ENCODE measurements at places on chromosomes 3 and 15.

DNA sequence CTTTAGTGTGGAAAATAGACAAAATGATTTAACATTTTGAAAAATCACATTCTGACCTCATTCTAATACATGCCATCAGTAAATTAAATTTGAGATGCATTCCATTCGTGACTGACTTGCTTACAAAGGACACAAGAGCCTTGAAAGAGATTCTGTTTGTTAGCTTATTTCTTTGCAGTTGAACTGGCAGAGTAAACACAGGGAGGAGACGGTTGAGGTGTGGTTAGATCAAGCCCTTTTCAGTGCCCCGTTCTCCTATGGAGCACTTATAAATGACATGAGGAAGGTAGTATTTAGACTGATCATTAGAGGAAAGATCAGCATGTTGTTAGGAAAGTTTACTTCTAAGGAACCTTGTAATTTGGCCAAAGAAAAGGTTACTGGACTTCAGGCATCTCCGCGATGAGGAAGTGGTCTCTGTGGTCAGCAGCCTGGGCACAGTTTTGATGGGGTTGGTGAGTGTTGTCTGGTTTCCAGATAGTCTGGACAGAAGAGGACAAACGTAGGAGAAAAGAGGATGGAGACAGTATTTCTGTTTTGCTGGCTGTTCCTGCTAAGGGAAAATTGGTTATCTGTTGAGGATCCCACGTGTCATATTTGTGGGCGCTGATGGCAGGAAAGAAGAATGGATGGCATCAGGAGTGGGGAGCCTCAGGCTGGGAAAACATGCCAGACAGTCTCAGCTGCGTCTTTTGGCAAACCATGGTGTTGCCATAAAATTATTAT lies 328.9 kb upstream of the TBL1XR1 start:
- no peaks in the 10 kb centered on the region for H3K36me3 ChIP-seq
- H3K27me3 ChIP-seq: no peaks in the 10 kb centered on the region
- DNase-seq: no peak
- H3K4me1 ChIP-seq: peaks cover 15% of the 10 kb centered on the region
- no peak overlapping the region for H3K4me3 ChIP-seq

- no peak for DNase-seq
- no peaks in the 10 kb centered on the region for H3K36me3 ChIP-seq
- peaks cover 9% of the 10 kb centered on the region for H3K4me1 ChIP-seq
Measured at GRCh38 chr15:81411969-81412633, 38.1 kb upstream of the TMC3 start.

- no peaks in the 10 kb centered on the region for H3K27me3 ChIP-seq
- no peaks in the 10 kb centered on the region for H3K4me1 ChIP-seq
- no peaks in the 10 kb centered on the region for H3K36me3 ChIP-seq
- DNase-seq: no peak
- no peak overlapping the region for H3K4me3 ChIP-seq
Measured at GRCh38 chr3:147816752-147817151, 407.6 kb downstream of the ZIC1 start.

DNA sequence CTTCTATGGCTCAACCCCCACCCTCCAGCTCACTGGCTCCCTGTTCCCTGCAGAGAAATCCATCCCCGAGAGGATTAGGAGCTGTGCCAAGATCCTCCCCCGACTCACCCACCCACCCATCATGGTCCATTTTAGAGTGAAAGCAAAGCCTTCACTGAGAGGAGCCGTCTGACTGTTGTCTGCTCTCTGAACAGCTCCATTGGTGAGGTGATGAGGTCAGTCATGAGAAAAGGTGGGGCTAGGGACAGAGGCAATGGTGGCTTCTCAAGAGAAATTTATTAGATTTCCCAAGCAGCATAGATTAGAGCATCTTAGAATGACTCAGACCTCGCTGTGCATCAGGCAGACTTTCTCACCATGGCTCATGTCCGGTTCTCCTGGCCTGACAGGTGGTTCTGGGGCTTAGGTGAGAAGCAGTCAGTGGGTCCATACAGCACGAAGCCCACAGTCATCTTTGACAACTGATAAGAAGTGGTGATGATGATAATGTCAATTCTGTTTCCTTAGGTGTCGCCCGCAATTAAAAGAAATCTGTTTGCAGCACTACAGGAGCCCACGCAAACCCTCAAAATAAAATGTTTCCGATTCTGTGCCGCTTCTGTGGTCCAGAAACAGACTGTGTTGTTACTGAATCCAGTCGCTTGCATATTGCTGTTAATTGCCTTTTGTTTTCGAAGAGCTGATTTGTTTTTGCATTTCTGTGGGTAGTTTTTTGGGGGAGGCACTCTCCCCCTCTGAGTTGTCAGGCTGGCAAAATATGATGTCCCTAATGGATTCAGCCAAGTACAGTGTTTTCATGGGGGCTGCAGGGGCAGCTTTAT lies 24.8 kb upstream of the RHO start:
- H3K4me1 ChIP-seq: no peaks in the 10 kb centered on the region
- no peak for DNase-seq
- H3K36me3 ChIP-seq: no peaks in the 10 kb centered on the region
- no peaks in the 10 kb centered on the region for H3K27me3 ChIP-seq

Measured in activated CD8-positive, alpha-beta T cell treated with anti-CD3 and anti-CD28 coated beads, Interleukin-2, amount 10 ng/mL, durations not matched to agents 7 days and 5 days (primary cell).